Lung microvascular endothelial cell (primary cell): ENCODE measurements at places on chromosomes 12 and 14.
A peak's percentile ranks its signal among the peaks of the same experiment; 100 is the strongest.

DNA sequence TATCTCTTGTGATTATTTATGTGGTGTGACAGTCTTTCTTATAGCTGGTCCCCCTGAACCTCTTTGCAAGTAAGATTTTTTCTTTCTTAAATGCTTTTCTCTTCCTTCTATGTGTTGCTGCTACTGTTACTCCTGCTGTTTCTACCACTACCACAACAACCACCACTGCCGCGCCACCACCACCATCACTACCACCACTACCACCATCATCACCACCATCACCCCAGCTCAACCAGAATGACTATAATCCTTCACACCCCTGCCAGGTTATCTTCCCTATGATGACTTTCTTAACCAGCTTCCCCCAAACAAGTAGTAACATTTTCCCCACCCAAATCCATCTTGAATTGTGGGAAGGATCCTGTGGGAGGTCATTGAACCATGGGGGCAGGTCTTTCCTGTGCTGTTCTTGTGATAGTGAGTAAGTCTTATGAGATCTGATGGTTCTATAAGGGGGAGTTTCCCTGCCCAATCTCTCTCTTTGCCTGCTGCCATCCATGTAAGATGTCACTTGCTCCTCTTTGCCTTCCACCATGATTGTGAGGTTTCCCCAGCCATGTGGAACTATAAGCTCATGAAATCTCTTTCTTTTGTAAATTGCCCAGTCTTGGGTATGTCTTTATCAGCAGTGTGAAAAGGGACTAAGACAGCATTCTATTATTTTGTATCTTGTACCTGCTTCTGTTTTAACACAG is 52.2 kb downstream of the CHST11 start:
- no peak for DNase-seq

DNA sequence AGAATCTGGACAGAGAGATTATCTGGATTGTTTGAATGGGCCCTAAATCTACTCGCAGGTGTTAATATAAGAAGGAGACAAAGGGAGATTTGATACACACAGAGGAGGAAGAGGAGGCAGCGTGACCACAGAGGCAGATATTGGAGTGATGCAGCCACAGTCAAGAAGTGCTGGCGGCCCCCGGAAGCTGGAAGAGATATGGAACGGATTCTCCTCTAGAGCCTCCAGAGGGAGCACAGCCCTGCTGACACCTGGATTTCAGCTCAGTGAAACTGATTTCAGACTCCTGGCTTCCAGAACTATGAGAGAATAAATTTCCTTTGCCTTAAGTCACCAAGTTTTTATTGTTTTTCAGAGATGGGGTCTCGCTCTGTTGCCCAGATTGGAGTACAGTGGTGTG is 9.2 kb upstream of the TC2N start:
- no peak for DNase-seq

DNA sequence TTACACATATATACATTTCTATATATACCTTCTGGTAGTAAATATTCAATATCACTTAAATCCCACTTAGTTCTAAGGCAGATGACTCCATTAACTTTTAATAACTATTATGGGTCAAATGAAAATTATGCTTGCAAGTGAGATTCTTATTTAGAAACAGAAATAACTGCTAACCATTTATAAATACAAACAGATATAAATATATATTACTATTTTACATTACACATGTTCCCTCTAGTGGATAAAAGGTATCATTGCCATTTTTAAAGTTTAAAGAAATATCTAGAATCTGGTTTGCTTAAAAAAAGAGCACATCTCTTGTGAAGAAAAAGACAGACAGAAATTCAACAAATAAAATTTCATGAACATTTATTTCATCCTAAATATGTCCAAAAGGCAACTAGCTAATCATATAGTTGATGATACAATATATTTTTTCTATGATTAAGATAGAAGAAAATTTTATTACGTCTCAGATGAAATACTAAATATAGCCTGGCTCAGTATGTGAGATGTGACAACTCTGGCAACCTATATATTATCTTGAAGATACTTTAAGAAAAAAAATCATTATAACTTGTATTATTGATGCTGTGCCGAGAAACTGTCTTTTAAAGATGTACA is 11.7 kb upstream of the RAD51AP1 start:
- peak; percentile 18 for DNase-seq

DNA sequence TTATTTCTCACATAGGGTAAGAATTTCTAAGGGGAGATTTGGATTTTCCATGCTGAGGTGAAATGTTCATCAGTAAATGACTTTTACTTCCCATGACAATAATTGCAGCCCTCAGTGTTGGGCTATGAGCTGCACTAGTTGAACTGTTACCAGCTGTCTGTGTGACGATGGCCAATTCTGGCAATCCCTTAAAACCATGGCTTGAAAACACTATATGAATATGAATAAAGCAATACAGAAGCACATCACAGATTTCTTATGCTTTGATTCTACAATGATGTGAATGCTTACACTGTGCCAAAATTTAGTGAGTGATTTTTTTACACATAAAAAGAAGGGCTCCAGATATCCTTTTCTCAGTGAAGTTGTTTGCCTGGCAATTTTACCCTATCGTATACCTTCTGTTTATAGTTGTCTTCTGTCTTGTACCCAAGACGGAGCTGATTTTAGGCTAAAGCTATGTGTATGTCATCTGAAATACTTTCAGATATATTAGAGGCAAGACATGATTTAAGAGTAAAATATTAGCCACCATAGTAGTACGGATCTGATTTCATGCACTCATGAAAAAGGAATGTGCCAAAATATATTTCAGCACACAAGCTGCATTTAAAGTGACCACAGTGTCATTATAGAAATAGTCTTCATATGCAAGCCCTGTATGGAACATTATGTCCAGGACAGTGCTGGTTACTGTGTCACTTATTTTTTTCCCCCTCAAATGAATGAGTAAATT is 52.0 kb downstream of the SLC38A4 start:
- DNase-seq = no peak

DNA sequence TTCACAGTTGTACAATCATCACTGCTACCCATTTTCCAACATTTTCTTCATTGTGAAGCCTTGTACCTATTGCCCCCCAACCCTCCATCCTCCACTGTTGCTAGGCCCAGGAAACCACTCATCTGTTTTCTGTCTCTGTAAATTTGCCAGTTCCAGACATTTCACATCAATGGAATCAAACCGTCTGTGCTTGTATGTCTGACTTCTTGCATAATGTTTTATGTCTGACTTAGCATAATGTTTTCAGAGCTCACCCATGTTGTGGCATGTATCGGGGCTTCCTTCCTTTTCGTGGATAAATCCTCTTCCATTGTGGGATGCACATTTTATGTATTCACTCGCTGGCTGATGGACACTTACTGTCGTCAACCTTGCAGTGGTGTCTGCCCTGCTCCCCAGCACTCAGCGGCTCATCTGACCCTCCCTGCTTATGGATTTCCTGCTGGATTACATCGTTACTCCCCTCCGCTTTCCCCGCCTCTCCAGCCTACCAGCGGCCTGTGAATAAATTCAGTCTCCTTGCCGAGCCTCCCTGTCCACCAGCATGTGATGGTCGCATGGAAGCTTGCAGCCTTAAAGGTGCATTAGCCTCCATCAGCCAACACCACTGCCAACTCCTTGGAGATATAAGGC is 727.6 kb upstream of the TMEM132C start:
- DNase-seq = no peak

GRCh38 chr12:121499929-121500793 is 80.7 kb downstream of the KDM2B start:
- peak; percentile 77 for DNase-seq

- peak; percentile 65 for DNase-seq
Observed at GRCh38 chr12:106300761-106301160, 1.8 kb upstream of the TCP11L2 start.

- DNase-seq = no peak
Observed at GRCh38 chr12:25236190-25236589, 14.5 kb downstream of the KRAS start.

DNA sequence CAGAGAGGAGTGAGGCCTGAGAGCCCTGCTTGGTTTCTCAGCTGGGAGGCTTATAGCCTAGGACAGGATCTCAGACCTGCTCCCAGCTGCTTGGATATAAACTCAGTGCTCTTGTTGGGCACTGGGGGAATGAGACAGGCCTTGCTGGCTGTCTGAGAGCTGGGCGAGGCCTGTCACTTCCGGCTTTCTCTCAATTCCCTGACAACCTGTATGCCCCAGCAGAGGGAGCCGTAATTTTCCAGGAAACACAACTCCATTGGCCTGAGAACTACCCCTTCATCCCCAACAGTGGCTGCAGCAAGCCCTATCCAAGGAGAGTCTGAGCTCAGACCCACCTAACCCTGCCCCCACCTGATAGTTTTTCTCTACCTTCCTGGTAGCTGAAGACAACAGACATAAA is 258.3 kb upstream of the STXBP6 start:
- DNase-seq = no peak
